ENCODE measurements at places on chromosomes 6 and 20.

DNA sequence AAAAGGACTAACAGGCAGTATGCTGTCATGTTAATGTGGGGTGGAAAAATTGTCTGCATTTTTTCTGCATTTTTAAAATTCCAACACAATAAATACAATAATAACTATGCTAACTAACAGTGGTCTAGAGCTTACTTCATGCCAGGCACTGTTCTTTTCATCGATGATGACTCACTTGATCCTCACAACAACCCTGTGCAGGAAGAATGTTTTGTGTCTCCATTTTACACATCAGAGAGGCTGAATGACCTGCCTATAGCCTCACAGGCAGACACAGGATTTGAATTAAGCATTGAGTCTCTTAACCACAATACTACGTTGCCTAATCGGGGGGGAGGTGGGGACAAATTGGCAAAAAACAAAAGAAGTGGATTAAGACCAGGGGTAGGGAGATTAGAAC lies 26.9 kb upstream of the FANCE start:
- DNase-seq, result no peak

DNA sequence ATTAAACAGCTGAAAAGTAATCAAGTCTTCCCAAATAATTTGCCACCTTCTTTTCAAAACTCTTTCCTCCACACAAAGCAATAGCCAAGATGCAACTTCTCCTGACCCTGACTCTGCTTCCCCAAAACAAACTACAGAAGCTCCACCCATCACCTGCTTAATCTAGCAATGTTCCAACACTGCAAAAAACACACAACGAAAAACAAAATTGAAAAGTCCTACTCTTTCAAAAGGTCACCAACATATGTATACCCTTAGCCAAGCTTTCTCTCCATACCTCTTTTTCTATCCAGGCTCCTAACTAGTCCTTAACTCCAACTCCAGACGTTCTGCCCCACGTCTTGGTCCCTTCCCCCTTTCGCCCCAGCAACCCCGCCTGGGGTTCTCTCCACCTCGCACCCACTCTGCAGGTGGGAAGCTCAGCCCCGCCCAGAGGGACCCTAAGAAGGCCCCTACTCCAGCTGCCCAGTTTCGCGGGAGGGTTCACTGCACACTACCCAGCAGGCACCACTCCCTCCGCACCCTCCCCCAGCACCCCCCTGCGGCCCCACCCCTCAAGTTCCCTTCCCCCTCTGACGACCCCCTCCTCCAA lies 717 bp downstream of the CSNK2A1 start:
- DNase-seq, result no peak

- DNase-seq, result no peak
These were observed 18.7 kb upstream of the PXDC1 start for GRCh38 chr6:3770023-3770720.

DNA sequence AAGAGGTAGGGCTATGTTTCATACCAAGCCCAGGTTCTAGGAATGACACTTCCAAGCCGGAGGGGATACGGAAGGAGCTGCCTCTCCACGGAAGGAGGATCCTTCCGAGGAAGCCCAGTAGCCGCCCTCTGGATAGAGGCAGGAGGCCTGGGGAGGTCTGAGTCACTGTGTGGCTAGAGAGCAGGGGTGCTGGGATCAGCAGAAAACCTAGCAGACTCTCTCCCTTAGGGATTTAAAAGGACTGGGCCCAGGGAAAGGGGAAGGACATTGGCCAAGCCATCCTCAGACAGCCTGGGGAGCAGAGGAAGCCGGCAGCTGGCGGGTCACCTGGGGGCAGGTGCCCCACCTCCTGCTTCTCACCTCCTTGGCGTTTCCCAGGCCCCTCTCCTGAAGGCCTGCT lies 36.6 kb upstream of the NFATC2 start:
- DNase-seq, result no peak

GRCh38 chr6:31122791-31123706 lies 2.8 kb upstream of the CDSN start:
- no peak for DNase-seq
